Endothelial cell (in vitro differentiated cells): ENCODE measurements at places on chromosomes 2 and 18.

DNA sequence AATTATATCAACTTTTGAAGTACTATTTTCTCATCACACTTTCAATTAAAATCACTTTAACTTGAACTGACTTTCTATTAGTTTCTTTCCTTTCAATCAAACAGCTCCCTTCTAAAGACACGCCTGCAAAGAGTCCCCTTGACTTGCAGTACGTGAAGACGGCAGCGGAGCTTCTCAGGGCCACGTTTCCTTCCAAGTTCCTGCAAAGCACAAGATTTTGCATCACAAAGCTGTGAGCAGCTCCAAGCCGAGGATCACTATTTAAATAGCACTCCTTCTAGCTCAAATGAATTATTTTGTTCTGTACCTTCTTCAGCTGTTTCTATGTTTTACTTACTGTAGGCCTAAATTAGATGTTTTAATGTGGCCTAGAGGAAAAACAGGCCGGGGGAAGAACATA is 30.8 kb downstream of the SH3YL1 start:
- DNase-seq: no peak

DNA sequence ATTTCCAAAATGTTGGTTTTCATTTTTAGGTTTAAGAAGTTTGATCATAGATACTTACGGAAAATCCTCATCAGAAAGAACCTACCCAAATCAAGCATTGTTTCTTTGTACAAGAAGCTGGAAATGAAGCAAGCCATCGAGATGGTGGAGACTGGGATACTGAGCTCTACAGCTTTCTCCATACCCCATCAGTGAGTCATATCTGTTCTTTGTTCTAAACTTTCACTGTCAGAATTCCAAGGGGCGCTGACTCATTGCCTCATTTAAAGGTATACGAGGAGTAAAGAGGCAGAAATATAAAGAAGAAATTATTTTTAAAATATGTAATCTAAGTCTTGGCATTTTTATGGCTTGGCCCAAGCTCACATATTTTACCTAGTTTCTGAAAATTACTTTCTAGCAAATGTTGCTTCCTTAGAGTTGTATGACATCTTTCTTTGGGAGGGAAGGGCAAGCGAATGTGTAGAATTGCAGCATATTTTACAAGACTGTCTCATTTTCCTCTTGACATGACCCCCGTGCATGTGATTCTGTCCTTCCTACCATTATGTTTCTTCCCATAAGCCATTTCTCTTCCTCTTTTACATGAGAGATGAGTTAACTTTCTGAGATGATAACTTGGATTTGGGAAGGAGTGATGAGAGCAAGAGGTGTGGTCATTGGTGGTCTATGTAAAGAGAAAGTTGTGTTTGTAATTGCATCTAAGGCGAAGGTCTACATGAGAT is 41.2 kb downstream of the SLC9A4 start:
- DNase-seq: no peak

DNA sequence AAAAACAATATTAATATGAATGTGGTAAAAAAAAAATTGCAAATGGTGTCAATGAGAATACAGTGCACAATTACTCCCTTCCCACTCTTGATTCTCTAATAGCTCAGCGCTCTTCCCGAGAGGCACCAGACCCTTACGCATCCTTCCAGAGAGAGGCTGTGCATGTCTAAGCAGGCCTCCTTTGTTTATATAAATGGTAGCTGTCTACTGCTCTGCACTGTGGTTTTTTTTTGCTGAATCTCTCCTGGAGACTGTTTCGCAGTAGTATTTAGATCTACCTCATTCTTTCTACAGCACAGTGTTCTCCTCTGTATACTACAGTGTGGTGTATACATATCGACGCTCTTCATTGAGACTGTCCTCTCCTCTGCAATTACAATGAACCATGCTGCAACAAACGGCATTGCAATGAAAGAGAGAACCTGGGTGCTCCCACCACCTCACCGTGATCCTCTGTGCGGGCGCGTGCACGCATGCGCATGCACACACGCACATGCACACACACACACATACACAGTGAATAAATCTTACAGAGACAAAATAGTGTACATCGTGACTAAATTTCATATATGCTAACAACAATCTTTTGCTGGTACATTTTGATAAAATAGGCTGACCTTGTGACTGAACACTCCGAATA is 19.4 kb downstream of the SEPTIN10 start:
- no peak for DNase-seq

DNA sequence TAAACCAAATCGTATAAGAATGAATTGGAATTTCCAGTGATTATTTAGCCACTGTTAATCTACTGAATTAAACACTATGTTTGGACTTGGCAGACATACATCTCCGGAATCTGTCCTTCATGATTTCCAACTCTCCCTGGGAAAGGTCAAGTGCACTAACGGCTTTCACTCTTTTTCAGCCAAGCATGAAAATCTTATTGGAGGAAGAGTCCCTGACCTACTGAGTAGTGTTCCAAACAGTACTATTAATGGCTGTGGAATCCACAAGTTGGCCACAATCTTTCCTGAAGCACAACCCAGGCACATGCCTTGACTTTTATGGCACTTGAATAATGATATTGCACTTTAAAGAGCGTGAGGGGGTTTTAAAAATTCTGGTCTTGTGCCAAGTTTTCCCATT is 318.9 kb upstream of the RND3 start:
- DNase-seq: no peak
